Activated T-helper 1 cell treated with anti-CD3 and anti-CD28 coated beads, Interleukin-12 subunit alpha, Interleukin-12 subunit beta, Interleukin-2, Interleukin-4 antibody, amounts not matched to agents 30 ng/mL and 10 ng/mL and 1 ng/mL, durations not matched to agents 14 hours and 24 hours and 36 hours (primary cell): ENCODE measurements at places on chromosomes 6 and 20. TPM values are rescaled to one million over a fixed set of nuclear protein-coding genes. Genes with fewer than 3 reads are reported as not detected.
A peak's percentile ranks its signal among the peaks of the same experiment; 100 is the strongest.

Gene NRN1
- total RNA-seq, result 2.8 and 3.0 TPM in 2 replicates

Gene ENPP1
- total RNA-seq, result 1.0 and 1.2 TPM in 2 replicates

Gene IL17A
- not detected in 2 replicates for total RNA-seq

Gene MACROD2
- not detected in 2 replicates for total RNA-seq

Gene ME1
- not detected in 2 replicates for total RNA-seq

Gene INSM1
- total RNA-seq, result 30.1 and 32.3 TPM in 2 replicates

- no peak for DNase-seq
Observed at GRCh38 chr20:57495978-57496377, 29.0 kb downstream of the CTCFL start.

- peak; percentile 11 for DNase-seq
Observed at GRCh38 chr6:108592371-108593337, 31.9 kb downstream of the FOXO3 start.

DNA sequence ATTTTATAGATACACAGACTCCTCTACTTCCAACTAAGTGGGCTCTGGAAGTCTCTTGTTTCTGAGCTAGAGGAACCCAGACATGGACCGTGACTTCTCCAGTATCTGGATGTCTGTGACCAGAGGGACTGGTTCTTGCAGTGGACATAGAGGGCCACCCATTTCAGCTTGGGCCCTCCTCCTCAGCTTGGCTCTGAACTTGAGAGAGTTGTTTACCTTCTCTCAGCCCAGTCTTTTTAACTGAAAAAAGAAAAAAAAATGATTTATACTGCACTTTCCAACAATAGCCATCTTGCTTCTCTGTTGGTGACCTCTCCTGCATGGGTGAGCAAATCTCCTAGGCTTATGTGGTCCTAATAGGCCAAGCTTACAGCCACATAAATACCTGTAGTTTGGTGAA is 60.3 kb upstream of the TMEM181 start:
- DNase-seq, result no peak

DNA sequence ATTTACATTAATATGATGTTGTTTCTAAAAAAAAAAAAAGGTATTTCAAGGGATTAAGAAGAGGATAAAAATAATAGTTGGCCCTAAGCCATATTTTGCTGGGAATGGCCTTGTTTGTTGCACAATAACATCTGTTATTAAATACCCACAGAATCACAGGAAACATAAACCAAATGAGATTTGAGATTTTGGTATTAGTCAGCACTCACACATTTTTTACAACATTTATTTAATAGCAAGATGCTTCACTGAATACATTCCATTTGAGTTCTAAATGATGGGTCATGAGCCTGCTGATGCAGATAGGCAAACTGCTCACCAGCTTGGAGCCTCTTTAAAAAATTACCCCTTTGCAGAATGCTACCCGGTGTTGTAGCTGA is 92.9 kb upstream of the ENPP5 start:
- DNase-seq, result no peak

DNA sequence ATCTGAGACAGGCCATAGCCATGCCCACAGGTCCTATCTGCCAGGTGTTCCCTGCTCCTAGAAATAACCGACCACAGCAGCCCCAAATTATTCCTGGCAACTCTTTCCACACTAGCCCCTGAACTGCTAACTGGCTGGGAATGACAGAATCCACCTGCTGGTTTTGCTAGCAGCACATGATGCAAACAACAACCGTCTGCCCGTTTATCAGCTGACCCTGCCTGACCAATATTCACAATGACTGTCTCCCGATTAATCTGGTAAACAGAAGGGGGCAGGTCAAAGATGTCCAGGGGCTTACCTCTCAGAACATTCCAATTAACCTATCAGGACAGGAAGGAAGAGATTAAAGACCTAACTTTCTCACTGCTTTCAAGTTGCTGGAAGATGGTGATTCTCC is 101.5 kb downstream of the NRSN1 start:
- DNase-seq, result no peak

- DNase-seq, result no peak
Observed at GRCh38 chr6:28218312-28219248, 6.5 kb upstream of the ZSCAN9 start.

GRCh38 chr6:113248532-113248931 is 608.6 kb upstream of the MARCKS start:
- DNase-seq, result no peak

GRCh38 chr20:8851446-8851845 is 217.4 kb upstream of the PLCB4 start:
- DNase-seq, result no peak

GRCh38 chr6:137291441-137291840 is 72.3 kb upstream of the IFNGR1 start:
- DNase-seq, result no peak

DNA sequence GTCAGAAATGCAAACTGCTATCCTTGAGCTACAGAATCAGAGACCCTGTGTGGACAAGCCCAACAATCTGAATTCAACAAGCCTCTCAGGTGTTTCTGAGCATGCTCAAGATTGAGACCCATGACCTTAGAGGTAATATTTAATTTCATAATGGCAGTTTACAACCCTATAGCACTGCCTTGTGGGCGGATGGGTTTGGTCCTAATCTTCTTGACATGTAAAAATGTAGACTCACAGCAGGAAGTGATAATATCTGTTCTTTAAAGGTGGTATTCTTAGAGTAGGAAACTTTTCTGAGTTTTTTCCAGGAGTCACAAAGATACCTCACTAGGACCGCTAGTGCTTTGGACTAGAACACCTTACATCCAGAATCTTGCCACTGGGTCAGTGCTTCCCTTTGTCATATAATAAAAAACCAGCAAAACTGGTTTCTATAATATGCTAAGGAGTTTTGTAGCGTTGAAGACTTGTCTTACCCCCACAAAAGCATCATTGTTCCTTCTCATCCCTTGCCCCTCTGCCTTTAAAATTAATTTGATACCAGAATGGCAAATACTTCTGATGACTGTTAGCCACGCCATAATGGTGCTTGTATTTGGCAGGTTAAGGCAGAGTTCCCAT is 52.6 kb downstream of the E2F3 start:
- DNase-seq, result no peak

GRCh38 chr6:11389977-11390376 is 147.6 kb upstream of the TMEM170B start:
- DNase-seq, result no peak

DNA sequence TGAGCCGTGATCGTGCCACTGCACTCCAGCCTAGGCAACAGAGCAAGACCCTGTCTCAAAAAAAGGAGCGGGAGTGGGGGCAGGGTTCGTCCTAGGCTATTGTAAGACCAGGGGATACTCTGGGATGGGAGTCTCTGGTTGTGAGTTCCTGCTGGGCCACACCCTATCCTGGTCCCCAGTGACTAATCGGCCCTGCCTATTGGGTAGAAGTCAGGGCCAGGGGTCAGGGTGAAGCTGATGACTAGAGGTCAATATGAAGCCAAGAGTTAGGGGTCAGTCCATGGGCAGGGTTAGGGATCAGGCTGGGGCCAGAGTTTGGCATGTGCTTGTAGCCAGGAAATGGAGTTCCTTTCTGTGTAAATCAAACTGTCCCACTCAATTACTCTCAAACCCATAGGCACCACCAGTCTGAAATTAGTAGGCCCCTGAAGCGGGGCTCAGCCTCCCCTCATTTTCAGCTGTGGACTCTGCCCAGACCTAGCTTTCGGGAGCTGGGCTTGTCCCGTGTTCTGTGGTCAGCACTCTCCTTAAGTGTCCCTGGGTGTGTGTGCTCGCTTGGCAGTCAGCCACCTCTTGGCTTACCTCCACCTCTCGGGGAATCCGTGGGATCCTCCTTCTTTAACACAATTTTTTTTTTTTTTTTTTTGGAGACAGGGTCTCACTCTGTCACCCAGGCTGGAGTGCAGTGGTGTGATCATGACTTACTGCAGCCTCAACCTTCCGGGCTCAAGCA is 1.8 kb downstream of the HSPA12B start:
- no peak for DNase-seq

DNA sequence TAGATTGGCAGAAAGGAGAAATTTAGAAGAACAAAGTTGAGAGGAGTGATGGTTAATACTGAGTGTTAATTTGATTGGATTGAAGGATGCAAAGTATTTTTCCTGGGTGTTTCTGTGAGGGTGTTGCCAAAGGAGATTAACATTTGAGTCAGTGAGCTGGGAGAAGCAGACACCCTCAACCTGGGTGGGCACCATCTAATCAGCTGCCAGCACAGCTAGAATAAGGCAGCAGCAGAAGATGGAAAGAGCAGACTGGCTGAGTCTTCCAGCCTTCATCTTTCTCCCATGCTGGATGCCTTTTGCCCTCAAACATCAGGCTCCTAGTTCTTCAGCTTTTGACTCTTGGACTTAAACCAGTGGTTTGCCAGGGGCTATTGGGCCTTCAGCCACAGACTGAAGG is 437.7 kb upstream of the AGPAT4 start:
- no peak for DNase-seq
